T47D (cell line): ENCODE measurements at places on chromosomes 16 and 17.
A peak's percentile ranks its signal among the peaks of the same experiment; 100 is the strongest.

DNA sequence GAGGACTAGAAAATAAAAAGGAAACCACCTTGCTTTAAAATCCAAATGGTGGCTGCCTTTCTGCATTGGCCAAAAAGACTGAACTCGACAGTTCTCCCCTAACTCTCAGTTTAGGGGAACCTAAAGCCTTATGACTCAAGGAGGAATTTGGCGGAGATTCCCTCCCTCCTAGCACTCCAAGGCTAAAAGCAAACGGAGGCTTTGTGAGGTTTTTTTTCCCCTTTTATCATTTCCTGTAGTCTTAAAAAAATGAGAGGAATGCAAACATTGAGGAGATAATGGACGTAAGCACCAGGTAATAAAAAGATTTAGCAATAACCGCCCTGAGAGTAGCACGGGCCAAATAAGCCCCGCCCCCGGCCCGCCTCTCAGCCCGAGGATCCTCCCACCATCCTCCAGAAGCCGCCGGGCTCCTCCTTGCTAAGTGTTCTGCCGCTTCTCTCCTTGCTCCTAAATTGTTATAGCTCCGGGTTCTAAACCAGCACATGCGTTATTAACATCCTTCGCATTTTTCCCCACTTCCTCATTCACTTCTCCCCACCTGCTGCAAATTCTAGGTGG, 5.8 kb upstream of the KIFC3 start:
- DNase-seq, result peak; percentile 76

GRCh38 chr16:8572919-8573724, 17.2 kb downstream of the TMEM114 start:
- DNase-seq, result peak; percentile 45

DNA sequence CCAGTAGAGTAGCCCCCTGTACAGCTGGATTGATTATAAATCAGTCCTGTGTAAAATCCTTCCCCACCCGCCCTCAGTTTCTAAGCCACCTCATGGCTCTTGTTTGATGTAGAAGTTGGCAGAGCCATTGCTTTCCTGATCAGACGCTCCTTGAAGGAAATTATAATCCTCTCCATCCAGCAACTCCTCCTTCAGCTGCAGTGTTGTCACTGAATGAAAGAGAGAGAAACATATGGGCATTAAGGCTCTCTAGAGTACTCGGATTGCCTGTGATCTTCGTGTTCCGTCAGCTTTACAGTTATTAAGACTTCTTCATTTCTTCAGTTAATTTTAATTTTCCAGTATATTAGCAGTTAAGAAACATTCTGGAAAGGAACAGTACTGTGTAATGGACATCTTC, 14.3 kb downstream of the NME2 start:
- DNase-seq, result no peak

- no peak for DNase-seq
These were observed 125.3 kb downstream of the TMEM114 start for GRCh38 chr16:8464979-8465378.

DNA sequence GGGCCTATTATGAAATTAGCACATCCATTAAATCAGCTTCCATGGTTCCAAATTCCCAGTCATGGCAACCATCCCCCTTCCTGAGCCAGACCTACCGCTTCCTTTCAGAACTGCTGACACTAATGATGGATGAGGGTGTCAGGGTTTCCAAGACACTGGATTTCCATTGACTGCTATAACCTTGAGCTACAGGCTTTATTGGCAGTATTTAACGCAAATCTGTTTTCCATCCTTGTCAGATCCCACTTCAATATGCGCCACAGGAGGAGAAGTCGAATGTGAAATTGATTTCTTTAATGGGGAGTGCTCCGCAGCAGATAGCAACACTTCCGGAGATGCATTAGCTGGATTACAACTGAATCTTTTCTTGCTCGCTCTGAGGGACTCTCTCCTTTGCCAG, 197.1 kb downstream of the HS3ST4 start:
- no peak for DNase-seq

GRCh38 chr17:69864462-69864861, 210.6 kb upstream of the KCNJ16 start:
- no peak for DNase-seq

GRCh38 chr17:74165797-74166365, 37.6 kb upstream of the RPL38 start:
- DNase-seq, result no peak

- DNase-seq, result no peak
These were observed 38.5 kb downstream of the GRB7 start for GRCh38 chr17:39776252-39776651.

- DNase-seq, result no peak
These were observed 86.7 kb upstream of the GSE1 start for GRCh38 chr16:85526185-85526974.
